ENCODE measurements at places on chromosomes 1 and 21.

DNA sequence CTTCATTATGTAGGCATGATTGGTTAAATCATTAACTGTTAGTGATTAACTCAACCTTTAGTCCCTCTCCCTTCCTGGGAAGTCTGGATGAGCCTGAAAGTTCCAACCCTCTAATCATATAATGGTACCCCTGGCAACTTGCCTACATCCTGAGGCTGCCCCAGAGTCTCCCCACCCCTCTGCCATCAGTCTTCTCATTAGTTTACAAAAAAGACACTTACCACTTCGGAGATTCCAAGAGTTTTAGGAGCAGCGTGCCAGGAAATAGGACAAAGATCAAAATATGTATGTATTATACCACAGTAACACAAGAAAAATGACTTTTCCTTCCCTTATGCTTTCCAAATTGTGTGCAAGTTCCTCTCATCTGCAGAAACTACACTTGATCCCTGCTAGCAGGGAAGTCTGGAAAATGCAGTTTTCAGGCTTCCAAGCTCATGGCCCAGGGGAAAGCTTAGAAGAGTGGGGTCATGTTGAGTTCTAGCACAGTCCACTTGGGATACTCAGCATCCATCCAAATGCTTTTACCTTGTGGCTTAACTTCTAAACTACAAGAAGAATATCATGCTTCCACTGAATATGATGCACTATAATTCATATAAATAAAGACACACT is 64.6 kb upstream of the PPIH start:
- DNase-seq, result no peak

DNA sequence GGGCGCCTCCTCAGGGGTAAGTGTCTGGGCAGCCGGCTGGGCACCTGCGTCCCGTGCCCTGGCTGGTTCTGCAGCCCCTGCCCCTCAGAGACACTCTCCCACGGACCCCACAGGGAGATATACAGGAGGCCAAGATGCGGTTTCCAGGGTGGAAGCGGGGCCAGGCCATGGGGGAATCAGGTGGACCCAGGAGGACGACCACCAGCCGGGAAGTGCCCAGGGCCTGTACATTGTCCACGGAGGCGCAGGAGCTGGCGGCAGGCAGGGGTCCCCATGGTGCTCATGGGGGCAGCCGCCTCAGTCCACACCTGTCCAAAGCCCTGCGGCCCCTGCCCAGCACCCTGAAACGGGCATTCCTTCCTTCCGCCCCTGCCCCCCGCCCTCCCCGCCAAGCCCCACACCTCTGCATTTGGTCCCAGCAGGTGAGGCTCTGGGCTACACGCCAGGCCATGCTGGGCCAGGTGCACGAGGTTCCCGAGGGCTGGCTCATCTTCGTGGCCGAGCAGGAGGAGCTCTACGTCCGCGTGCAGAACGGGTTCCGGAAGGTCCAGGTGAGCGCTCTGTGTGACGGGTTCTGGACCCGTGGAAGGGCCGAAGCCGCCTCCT is 36.7 kb downstream of the SLC19A1 start:
- no peak for DNase-seq

DNA sequence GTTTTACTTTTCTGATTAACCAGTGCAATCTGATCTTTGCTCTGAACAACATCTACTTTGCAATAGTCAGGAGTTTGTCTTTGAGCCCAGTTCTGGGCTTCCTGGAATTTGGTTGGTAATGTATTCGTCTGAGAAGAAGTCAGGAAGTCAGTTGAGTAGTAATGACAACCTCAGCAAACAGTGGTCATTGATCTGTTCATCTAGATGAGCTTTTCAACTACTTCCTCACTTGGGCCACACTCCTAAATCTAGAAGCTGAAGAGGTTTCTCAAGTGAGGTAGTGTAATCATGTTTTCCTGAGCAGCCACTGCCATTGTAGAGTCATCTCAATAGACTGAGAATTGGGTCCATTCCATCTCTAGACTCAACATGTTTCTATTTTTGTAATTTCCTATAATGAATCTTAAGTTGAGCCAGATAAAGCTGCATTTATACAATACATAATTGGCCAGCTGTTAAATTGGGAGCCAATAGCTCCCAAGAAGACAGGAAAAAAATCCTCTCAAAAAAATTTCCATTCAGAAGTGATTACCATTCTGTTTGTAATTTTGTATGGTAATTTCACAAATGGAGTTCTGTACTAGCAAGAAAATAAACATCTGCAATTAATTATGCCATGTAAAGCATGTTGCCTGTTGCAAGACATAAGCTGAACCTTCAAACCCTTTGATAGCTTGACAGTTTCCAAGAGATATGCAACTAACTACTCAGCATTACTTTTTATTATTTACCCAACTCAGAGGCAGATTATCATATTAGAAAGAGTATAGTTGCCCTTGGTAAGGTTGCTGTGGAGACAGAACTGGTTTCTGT is 49.6 kb downstream of the WDR64 start:
- no peak for DNase-seq

GRCh38 chr1:12456979-12457378 is 161.0 kb downstream of the DHRS3 start:
- no peak for DNase-seq

- DNase-seq, result no peak
Observed at GRCh38 chr1:221868593-221869303, 126.9 kb upstream of the DUSP10 start.

- no peak for DNase-seq
Observed at GRCh38 chr1:227891955-227892488, 55.7 kb downstream of the WNT9A start.

- DNase-seq, result no peak
Observed at GRCh38 chr1:116376729-116377086, 3.7 kb downstream of the ATP1A1 start.

DNA sequence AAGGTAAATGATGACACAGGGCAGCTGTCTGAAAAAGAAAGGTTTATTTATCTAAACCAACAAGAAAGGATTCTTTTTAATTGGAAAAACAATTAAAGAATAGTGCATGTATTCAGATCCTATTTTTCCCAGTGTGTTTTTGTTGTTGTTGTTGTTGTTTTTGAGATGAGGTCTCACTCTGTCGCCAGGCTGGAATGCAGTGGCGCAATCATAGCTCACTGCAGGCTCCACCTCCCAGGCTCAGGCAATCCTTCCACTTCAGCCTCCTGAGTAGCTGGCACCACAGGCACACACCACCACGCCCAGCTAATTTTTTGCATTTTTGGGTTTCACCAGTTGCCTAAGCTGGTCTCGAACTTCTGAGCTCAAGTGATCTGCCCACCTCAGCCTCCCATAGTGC is 22.1 kb downstream of the NEK2 start:
- no peak for DNase-seq

DNA sequence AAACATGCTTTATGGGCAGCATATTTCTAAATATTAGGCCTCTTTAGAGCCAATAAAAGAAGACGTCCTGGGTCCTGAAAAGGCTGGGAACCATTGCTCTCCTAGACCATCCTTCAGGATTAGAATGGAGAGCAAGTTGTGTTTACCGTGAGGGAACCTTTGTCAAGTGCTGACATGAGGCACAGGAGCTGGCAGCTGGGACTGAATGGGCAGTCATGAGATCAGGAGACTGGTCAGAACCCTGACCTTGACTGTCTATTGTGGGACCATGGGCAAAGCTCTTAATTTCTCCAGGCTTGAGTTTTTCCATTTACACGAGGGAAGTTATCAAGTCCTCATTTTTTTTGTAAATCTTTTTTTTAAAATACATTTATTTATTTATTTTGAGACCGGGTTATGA is 5.2 kb downstream of the PFKFB2 start:
- no peak for DNase-seq

- DNase-seq, result peak; percentile 77
Observed at GRCh38 chr1:32350785-32351398, 11.4 kb downstream of the FAM229A start.

- no peak for DNase-seq
Observed at GRCh38 chr1:160363951-160364735, 2.7 kb upstream of the NHLH1 start.

- DNase-seq, result no peak
Observed at GRCh38 chr1:5720936-5721335, 271.3 kb downstream of the NPHP4 start.

DNA sequence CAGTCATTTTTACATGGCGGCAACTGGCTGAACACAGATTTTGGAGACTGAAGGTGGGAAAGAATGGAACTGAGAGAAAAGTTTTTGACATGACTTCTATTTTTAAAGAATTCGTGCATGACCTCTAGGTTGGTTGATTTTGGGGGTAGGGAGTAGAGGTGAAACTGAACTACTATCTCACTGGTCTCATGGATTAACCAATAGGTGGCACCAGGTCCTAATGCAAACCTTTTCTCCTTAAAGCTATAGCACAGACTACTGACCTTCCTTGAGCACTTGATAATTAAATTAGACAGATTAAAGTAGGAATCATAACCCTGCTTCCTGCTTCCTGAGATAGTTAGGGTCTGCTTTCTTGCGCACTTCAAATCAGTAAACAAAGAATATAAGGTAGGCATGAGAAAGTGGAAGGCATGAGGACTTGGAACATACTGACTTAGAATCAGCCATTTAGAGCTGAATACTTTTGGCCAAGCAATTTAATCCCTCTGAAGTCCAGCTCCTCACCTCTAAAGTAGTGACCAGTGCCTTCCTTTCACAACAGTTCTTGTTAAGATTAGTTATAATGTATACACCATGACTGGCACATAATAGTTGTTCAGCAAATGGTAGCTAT is 206.0 kb downstream of the CENPF start:
- no peak for DNase-seq

DNA sequence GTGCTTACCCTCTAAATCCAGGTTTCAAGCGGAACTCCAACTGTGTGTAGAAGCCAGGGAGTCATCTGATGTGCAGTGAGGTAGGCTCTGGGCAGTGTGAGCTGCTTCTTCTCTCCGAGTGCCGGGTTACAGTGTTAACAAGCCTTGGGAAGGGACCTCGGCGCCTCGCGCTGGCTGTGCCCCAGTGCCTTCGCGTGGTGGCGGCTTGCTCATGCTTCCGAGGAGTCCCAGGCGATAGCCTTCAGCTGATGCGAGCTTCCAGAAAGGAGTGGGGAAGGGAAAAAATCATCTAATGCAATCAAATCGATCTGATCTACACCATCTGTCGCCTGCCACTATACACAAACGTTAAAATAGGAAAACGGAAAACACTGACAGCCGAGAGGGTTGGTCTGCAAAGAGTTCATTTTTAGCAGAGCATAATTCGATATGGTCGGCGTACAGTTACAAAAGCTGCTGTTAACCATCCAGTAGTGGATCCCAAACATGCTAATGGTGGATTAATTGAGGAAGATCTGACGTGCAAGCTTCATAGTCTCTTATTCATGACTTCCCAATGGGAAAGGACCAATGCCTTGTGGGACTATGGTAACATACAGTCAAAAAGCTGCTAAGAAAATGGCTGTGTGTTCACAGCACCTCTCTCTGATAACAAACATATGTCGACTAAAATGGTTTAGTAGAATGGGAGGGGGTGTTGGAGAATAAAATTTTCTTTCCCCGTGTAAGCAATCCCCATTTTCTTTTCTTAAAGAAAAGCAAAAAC is 128.7 kb upstream of the DPYD start:
- no peak for DNase-seq

DNA sequence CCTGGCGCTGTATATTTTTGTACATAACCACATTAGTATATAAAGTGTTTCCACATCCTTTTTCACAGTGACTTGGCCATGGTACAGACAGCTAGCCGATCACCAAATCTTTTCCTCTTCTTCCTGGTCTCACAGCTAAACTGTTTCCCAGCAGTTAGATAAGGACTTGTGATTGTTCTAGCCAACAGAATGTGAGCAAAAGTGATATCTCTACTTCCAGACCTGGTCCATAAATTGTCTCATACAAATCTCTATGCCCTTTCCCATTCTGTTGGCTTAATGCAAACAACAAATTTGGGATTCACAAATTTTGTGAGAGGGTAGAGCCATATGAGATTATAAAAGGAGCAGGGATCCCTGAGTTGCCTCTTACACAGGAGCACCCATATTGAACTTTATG is 19.5 kb downstream of the PAFAH2 start:
- no peak for DNase-seq

DNA sequence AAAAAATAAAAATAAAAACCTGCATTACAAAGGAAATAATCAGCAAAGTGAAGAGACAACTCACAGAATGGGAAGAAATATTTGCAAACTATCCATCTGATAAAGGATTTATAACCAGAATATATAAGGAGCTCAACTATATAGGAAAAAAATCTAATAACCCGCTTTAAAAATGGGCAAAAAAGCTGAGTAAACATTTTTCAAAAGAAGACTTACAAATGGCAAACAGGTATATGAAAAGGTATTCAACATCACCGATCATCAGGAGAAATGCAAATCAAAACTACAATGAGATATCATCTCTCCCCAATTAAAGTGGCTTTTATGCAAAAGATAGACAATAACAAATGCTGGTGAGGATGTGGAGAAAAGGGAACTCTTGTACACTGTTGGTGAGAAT is 3.8 kb upstream of the GNG5 start:
- DNase-seq, result no peak

GRCh38 chr1:185853739-185854138 is 119.5 kb downstream of the HMCN1 start:
- no peak for DNase-seq

DNA sequence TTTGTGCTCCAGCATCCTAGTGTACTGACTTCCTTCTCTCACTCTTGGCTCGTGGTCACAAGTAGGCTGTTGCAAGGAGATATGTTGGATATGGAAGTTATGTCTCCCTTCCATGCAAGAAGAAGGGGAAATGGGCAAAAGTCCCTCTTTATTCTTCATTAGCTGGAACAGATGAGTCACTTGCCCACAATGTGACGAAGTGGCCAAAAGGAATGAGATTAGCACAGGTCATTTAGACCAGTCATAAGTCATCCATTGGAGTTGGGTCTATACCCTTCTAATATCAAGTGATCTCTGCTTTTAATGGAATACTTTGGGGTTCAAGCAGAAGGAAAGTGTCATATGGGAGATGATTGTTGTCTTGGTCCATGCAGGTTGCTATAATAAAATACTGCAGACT is 91.2 kb upstream of the NGF start:
- no peak for DNase-seq

GRCh38 chr1:81298266-81298665 is 502.5 kb upstream of the ADGRL2 start:
- no peak for DNase-seq

DNA sequence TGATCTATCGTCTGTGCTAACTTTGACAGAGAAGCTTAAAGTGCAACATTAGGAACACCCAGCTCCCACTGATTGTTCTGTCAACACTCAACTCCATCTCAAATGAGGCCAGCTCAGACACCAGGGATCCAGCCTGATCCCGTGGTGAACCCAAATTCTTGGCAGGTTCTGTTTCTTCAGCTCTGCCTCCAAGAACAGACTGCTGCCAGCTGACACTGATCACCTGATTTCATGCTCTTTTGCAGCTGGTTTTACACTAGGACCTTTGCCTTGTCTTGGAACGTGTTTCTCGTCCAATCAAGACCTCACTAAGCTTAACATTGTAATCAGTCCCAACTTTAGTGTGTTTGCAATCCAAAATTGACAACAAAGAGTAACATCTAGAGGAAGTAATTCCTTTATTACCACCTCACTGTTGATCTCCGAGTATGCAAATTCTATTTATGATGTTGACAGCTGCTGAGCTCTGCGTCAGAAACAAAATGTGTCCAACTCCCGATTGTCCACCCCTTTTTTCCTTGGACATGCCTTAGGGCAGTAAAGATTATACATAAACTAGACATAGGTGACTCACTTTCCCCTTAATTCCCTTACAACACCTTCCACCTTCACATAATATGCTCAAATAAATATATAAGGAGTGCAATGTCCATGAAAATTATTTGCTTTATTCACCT is 1.6 kb upstream of the HYI start:
- no peak for DNase-seq
